ENCODE measurements at places on chromosomes 7 and 10.

DNA sequence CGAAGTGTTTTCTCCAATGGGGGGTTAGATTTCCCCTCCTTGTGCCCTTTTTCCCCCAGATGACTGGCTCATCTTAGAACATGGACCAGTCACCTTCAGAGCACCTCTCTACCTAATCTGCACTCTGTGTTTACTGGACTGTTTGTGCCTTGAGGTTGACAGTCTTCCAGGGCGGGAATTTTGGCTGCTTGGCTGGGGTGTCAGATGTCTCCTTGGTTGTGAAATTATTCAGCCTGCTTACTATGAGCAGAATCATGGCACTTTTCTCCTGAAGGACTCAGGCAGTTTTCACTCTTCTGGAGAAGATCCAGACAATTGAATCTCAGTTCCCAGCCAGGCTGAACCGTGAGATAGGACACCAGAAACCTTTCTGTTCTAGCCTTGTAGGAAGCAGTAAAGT is 60.3 kb upstream of the NFKB2 start:
- no peak for DNase-seq

DNA sequence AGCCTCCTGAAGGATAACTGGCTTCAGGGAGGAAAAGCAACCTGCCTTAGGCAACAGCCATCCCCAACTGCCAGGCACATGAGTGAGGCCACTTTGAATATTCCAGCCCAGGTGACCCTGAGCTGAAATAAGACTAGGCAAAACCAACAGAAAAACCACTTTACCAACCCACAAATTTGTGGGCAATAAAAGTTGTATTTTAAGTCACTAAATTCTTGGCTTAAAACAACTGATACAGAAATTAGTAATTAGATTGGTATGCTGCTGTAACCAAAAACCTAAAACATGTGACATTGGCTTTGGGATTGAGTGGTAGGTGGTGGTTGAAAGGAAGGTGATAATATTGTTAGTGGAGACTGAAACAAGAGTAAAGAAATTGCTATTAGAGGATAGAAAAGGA is 39.9 kb downstream of the ABCB4 start:
- no peak for DNase-seq

DNA sequence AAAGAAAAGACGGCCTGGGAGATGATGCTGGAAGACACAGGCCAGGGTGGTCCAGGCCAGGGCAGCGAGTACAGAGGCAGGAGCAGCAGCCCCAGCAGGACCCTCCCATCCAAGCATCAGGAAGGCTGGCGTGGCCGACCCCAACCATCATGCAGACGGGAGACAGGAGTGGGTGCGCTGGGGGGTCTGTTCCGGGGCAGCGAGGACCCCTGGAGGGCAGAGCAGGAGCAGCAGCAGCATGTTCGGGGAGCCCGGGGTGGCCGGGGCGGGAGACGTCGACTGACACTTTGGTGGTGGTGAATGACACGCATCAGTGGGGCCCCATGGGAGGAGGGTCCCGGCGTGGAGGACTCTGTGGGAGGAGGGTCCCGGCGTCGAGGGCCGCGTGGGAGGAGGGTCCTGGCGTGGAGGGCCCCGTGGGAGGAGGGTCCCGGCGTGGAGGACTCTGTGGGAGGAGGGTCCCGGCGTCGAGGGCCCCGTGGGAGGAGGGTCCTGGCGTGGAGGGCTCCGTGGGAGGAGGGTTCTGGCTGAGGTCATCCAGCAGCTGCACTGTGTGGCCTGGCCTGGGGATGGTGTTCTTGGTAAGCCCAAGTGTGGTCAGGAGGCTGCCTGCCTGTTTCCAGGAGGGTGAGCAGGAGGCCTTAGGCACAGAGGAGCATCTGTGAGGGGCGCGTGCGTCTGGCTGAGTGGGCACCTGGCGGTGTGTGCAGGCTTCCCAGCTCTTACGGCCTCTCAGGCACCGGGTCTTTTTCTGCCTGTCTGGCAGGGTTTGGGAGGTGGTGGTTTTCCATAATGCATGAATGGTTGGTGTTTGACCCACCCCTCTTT is 38.9 kb downstream of the FAM20C start:
- no peak for DNase-seq

GRCh38 chr10:76733441-76733936 is 904.1 kb downstream of the KCNMA1 start:
- no peak for DNase-seq

DNA sequence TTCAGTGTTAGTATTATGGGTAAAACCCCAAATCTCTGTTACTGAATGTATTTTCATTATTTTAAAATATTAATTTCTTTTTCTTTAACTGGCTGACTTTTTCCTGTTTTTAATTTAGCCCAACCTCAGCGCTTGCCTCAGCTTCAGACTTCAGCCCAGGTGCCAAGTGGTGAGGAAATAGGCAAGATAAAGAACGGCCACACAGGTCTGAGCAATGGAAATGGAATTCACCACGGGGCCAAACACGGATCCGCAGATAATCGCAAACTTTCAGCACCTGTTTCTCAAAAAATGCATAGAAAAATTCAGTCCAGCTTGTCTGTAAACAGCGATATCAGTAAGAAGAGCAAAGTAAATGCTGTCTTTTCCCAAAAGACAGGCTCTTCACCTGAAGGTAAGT is 57.5 kb downstream of the MDFIC start:
- no peak for DNase-seq

- DNase-seq, result no peak
Observed at GRCh38 chr7:84735011-84735410, 451.8 kb downstream of the SEMA3D start.

DNA sequence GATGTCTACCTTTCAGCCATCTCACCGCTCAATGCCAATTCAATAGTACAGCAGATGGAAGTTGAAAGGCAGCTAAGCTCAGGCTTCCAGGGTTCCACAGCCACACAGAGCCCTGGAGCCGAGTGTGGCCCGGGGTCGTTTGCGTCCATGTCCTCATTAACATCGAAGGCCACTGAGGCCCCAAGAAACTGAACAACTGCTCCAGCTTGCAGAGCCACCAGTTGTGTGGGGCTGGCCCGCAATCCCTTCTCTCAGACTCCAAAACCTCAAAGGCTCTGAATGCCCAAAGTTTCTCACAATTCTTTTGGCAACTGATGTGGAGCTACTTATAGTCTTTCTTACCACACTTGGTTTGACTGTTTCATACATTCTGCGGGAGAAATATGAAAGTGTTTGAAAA is 31.1 kb downstream of the NOD1 start:
- DNase-seq, result no peak

DNA sequence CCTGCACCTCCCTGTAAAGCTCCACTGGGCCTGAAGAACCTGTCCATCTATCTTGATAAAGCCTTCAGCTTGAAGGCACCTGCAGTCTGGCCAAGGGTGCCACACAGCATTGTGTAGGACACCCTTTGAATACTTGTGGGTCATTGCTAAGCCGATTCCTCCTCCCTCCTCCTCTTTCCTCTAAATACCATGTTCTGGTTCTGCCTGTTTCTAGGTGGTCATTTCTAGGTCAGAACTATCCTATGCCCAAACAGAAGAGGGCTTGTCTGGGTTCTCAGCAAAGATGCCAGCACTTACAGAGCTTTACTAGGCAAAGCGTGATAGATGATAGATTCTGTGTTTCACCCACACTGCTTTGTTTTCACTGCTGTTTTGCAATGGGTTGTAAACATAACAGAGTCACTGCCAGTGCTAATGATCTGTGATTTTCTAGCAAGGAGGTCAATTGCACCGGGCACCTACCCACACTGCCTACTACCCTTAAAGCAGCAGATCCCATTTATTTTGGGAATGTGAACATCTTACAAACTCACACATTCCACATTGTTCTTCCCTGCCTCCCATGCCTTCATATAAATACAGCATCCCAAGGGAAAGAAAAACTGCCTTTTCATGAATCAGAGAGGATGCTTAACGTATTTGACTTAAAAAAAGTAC is 279.1 kb upstream of the PITRM1 start:
- DNase-seq, result no peak

DNA sequence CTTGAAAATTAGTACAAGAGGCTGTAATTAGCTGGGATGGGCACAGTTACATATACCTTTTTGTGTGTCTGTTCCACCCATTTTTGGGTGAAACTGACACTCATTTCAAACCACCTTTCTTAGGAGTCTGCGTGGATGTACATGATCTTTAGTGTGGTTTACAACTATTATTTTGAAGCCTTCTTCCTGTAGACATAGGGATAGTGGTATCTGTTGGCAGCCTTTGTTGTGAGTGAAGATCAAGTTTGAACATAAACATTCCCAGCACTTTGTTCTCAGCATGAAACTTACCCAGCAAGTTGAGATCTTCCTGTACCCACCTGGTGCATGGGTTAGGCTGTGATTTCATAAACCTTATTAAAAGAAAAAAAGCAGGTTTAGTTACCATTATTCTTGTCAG is 2.0 kb downstream of the BAG3 start:
- no peak for DNase-seq

DNA sequence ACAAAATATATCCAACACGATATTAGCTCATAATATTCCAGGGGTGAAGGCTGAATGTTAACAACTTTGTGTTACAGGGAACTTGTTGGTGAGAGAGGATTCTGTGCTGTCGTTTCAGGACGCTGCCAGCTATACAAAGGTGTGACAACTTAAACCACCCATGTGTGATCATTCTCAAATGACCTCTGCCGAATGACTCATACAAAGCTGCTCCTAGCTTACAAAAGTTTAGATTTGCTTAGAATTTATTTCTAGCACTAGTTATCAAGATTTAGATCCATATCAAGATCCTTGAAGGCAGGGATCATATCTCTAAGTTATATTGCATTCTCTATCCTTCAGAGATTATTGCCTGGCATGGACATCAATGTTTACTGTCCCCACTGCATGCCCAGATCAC is 65.3 kb downstream of the COBL start:
- no peak for DNase-seq

GRCh38 chr7:85522070-85522469 is 335.2 kb upstream of the SEMA3D start:
- no peak for DNase-seq

GRCh38 chr10:84340187-84340586 is 11.8 kb downstream of the CCSER2 start:
- no peak for DNase-seq

- DNase-seq, result no peak
Observed at GRCh38 chr7:151007469-151007898, 16.7 kb downstream of the NOS3 start.

DNA sequence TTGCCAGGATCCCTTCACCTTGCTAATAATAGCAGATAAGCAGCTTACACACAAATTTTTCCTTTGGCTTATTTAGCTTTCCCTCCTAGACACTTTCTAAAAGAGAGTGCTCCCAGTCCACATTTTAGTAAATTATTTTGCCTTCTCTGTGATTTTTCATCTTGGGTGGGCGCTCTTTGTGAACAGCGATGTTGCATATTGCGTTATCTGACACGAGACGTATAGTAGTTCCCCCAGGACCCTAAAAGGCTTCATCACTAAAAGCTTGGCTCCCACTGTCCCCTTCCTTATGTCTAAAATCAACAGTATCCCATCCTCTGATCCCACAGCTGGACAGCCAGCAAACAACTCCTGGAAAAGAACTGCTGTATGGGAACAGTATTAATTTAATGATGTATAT is 232.9 kb downstream of the DYNC1I1 start:
- no peak for DNase-seq

DNA sequence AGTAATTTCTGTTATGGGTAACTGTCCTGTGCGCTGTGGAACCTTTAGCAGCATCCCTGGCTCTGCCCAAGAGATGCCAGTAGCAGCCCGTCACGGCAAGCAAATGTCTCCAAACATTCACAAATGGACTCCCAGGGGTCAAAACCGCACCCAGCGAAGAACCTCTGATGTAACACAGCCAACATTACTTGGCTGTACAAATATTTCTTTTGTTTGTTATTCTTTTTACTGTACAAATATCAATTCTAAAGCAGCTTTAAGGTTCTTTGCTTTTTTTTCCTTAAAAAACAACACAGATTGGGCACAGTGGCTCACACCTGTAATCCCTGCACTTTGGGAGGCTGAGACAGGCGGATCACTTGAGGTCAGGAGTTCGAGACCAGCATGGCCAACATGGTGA is 182.5 kb downstream of the KMT2E start:
- no peak for DNase-seq

- DNase-seq, result no peak
Observed at GRCh38 chr10:326894-327635, 191.8 kb downstream of the ZMYND11 start.

DNA sequence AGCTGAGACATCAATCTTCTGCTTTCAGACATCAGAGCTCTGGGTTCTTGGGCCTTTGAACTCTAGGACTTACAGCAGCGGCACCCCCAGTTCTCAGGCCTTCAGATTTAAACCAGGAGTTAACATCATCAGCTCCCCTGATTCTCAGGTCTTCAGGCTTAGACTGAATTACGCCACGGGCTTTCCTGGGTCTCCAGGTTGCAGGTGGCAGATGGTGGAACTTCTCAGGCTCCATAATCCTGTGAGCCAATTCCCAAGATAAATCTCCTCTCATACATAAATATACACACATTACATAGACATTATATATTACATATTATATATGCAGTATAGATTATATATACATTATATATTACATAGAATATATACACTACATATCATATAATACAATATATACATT is 408.9 kb upstream of the AUTS2 start:
- DNase-seq, result no peak
